ENCODE measurements at places on chromosomes 13 and 19. TPM values are rescaled to one million over a fixed set of nuclear protein-coding genes. Genes with fewer than 3 reads are reported as not detected.

DNA sequence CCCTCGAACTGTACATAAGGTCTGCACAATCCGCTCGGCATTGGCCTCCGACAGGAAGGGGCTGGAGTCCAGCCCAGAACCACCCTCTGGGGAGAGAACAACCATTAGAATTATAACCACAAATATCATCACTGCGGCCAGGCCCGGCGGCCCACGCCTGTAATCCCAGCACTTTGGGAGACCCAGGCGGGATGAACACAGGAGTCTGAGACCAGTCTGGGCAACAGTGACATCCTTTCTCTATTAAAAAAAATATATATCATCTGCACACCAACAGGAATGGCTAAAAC is 11.4 kb downstream of the COQ8B start:
- no peak for DNase-seq

GRCh38 chr19:48907671-48908070 is 7.6 kb downstream of the NUCB1 start:
- DNase-seq: no peak

GRCh38 chr13:75656425-75656989 is 20.4 kb downstream of the LMO7 start:
- DNase-seq: peak; percentile 82

GRCh38 chr19:40240332-40240731 is 13.8 kb upstream of the CCNP start:
- no peak for DNase-seq

- peak; percentile 81 for DNase-seq
Measured at GRCh38 chr13:74210693-74211393, 76.6 kb upstream of the KLF12 start.

GRCh38 chr13:108643646-108644353 is 14.4 kb downstream of the MYO16 start:
- DNase-seq: no peak

FLT3 gene
- not detected for total RNA-seq

TPT1 gene
- total RNA-seq: 1,897 TPM

FLT1 gene
- 0.15 TPM for total RNA-seq

FUT3 gene
- not detected for total RNA-seq

TGFBR3L gene
- total RNA-seq: not detected

TMPRSS9 gene
- not detected for total RNA-seq
